Stimulated activated CD8-positive, alpha-beta memory T cell treated with anti-CD3 and anti-CD28 coated beads, Interleukin-7, amount 100 ng/mL, for 4 hours (primary cell): ENCODE measurements at places on chromosomes 6 and 20.

GRCh38 chr20:61595216-61595615, 343.2 kb downstream of the CDH4 start:
- no peak for DNase-seq

- DNase-seq: no peak
These were observed 2.3 kb downstream of the RPS18 start for GRCh38 chr6:33273924-33274902.

- DNase-seq: no peak
These were observed 59.2 kb downstream of the METTL24 start for GRCh38 chr6:110298916-110299315.

DNA sequence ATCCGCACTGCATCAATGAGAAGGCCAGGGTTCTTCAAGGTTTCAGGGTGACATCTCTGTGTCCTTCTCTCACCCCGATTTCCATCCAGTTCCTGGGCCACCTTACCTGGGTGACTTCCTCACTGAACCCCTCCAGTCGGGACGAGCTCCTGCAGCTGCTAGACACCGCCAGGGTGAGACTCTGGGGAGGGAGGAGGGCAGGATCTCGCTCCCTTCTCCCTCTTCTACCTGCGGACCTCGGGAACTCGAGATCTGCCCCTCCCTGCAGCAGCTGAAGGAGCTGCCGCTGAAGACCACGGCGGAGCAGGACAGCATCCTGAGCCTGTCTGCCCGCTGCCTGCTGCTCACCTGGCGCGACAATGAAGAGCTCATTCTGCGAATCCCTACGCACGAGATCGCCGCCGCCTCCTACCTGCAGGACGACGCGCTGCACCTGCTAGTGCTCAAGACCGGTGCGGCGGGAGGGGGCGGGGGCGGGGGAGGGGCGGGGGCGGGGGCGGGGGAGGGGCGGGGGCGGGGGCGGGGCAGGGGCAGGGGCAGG, 7.5 kb downstream of the CCM2L start:
- DNase-seq: no peak

DNA sequence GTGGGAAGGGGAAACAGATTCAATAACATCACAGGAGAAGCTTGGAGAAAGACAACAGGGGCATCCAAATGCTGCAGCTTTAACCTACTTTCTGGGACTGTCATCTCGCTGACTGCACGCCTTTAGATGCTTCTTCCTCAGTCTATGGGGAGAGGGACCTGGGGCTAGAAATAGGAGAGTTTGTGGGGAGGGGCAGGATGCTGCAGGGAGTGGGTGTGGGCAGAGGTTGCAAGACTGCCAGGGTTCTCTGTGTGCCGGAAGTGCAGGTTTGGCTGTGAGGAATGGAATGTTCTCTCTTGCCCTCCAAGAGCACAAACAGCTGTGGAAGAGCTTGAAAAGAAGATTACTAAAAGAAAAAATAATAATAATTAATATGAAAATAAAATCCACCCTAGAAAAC, 93.2 kb downstream of the FOXO3 start:
- DNase-seq: no peak

DNA sequence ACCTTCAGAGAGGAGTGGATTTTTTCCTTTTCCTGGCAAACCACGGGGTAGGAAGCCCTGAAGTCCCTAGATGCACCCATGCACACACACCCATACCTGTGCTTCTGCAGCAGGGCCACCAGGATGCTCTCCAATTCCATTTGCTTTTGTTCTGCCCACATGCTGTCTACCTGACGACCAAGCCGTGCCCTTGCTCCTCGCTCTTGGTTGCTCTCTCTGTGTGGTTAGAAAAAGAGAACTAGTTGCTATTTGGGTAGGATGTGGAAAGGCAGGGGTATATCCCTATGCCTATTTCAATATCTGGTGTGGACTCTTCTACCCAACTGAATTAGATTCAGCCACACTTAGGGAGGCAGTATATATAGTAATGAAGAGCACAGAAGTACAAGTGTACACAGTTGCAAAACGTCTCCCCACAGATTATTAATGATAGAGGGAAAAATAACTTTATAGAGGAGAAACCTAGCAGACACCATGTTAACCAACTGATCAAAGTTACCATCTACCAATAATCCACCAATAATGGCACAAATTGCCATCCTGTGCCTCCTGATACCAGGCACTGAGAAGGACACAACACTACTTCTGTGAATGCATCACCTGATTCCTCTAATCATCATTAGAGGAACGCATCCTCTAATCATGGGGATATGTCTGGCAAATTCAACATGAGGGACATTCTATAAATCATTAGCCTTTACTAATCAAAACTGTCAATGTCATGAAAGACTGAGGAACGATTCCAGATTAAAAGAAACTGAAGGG, 7.3 kb downstream of the GHRH start:
- DNase-seq: no peak

- no peak for DNase-seq
These were observed 1.2 kb upstream of the KCNB1 start for GRCh38 chr20:49483696-49484123.

DNA sequence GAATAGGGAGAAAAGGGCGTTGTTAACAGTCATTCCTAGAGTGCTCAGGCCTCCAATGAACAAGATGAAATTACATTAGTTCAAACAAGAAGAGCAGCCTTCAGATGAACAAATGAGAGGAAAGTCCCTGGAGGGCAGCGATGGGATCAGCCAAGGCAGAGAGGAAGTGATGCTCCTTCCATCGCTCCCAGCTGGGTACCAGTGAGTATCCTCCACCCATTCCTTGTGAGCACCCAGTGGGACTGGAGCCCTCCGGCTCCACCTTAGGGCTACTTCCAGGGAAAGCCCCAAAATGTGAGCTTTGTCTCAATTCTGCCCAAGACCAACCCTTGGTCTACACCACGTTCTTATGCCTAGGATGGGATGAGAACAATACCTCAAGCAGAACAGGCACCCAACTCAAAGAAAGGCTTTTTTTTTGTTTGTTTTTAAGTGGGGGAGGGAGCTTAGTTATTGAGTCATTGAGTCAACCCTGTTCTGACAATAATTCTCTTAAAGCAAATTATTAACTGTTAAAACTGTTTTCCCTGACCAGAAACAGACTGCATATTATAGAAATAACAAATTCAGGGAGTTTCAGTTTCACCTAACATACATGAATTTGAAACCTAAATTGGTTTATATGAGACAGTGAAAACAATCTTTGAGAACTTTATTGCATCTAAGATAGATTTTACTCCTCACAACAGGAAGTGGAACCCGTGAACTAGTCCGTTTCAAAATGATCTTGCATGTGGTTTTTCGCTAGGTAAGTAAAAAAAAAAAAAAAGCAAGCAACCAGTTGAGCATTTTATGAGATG, 106.9 kb downstream of the IPCEF1 start:
- no peak for DNase-seq

GRCh38 chr20:48238326-48238725, 453.0 kb upstream of the SULF2 start:
- DNase-seq: no peak

GRCh38 chr20:51366155-51366886, 176.2 kb downstream of the NFATC2 start:
- no peak for DNase-seq

GRCh38 chr6:27868311-27868710, 43.9 kb downstream of the OR2B2 start:
- no peak for DNase-seq

GRCh38 chr6:78910010-78910409, 42.7 kb downstream of the IRAK1BP1 start:
- no peak for DNase-seq

GRCh38 chr20:40979247-40979646, 49.4 kb upstream of the TOP1 start:
- no peak for DNase-seq

GRCh38 chr6:95578106-95578410, 723 bp downstream of the MANEA start:
- peak; percentile 9 for DNase-seq

DNA sequence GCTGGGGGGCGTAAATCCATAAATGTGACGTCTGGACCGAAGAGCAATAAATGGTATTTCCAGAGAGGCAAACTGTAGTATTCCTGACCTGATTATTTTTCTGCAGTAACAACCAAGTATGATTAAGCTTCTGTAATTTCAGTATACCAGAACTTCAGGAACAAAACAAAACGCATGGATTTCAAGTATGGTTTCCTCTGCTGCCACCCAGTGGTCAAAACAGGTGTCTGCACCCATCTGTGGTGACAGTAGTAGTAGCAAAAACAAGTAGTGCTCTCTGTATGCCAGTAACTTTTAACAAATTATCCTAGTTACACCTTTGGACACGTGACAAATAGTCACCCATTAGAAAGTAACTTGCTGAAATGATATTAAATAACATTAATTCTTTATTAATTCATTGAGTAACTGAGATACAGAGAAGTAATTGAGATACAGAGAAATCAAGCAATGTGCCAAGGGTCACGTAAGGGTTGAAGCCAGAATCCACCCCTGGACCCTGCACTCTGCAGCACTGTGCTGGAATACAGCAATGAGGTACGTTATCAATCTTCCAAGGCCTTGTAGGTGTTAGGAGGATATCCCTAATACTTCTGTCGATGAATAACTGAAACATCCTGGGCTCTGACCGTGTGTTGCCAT, 7.9 kb downstream of the CALHM4 start:
- DNase-seq: peak; percentile 13

DNA sequence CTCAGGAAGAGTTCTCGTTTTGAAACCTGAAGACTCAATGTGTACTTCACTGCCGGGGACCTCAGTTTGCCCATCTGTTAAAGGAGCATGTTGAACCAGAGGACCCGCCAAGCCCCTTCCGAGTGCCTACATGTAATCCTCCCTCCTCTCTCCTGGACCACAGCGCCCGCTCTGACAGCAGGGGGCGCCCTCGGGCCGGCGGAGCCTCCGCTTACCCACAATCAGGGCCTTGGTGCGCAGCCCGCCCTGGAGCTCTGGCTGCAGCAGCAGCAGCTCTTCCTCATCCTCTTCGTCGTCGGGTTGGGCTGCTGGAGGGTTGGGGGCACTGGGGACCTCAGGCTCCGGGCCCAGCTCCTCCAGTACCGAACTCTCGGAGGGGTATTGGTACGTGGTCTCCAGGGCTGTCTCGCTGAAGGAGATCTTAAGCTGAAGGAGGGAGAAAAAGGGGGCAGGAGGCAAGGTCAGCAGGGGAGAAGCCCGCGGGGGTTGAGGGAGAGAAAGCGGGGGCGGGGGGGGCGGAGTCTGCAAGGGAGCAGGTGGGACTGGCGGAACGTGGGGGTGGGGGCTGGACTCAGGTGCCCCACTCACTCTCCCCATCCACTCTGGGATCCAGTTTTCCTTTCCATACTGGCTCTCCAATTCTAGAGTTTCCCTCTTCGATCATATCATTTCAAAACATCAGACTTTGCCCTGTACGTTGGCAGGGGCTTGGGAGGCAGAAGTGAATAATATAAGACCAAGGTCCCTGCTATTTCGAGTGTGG, 6.3 kb upstream of the DHX16 start:
- DNase-seq: peak; percentile 82

DNA sequence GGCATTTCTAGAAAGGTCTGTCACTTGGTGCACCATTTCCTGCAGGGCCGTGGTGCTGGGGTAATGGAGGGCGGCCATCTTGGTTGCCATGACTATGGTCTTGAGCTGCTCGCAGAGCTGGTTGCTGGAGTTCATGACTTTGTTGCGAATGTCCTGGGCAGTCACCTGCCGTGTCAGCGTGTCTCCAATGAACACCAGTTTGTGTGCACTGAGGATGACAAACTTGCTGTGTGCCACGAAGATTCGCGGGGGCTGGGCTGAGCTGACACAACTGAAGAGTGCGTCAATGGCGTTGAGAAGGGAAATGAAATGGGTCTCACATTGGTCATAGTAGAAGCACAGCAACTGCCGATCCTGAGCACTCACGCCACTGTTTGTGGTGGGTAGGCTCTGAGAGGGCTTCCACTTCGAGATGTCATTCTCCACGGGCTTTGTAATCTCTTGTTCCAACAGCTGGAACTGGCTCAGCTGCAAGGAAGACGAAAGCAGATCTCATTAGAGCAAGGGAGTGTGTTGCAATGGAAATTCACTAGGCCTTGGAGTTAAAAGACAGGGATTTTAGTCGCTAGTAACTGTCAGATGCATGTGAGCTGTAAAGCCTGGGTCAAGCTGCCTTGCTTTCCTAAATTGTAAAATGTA, 47.1 kb downstream of the NEDD9 start:
- DNase-seq: no peak

DNA sequence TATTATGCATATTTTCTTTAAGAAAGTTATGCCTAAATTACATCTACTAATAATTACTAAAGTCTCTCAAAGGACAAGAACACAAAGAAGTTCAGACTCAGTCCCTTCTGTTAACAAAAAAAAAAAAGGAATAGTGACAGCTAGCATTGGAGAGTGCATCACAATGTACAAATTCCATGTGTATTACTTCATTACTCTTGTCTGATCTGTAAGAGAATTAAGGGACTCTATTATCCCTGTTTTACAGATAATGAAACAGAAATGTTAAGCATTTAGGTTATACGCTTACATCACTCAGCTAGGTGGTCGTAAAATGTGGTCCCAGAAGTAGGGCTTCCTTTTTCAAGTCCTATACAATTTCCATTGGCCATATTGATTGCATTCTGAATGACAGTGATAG, 17.2 kb upstream of the VNN1 start:
- no peak for DNase-seq

DNA sequence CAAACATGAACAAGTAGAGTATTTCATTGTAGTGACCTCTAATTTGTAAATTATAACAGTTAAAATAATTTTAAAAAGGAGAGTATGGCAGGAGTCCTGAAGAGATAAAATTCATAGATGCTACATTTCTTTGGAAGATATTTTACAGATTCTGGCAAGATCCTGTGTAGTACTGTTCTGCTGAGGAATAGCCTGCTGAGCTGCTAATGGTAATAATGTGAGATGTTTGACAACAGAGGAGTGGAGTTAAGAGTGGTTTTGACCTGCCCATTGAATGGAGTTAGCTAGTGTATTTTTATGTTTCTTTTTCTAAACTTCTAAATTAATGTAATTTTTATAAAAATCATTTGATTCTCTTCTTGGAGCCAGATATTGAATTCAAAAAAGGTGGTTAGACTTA, 11.8 kb downstream of the CLVS2 start:
- DNase-seq: no peak

GRCh38 chr6:149201068-149201655, 116.3 kb upstream of the TAB2 start:
- DNase-seq: no peak

DNA sequence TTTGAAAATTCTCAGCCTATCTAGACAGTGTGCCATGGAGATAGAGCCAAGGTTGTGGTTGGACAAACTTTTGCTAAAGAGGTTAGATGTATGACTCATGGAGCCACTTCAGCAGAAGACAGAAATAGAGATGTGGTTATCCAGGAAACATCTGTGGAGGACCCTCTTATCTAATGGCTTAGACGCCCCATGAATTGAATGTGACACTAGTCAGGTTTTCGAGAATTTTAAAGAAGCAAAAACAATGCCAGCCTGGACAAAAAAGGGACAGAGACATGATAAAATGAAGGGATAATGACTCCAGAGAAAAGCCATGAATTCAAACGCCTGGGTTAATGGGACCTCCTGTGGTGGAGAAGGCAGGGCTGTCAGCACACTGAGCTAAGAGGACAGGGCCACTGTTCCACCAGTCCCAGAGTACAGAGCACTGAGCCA, 280.5 kb downstream of the CLVS2 start:
- DNase-seq: no peak
